ENCODE measurements at places on chromosomes 11 and 22.
A peak's percentile ranks its signal among the peaks of the same experiment; 100 is the strongest.

DNA sequence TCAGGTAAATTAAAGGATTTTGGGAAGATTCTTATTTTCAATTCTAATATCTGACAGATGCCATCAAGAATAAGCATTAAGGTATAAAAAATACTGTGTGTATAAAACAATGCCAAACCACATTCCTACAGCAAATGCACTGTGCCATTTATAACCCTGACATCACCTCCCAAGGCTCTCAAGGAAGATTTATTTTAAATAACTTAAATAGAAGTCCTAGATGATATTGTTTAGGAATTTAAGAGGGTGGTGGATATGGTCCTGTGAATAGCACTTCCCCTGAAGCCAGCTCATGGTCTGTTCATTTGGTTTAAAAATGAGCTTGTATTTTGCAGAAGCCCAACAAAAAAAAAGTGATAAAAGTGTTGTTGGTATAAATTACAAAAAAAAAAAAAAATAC lies 32.1 kb downstream of the PPIL2 start:
- DNase-seq: no peak

GRCh38 chr22:35498026-35498800 lies 42.4 kb upstream of the RASD2 start:
- DNase-seq: no peak

DNA sequence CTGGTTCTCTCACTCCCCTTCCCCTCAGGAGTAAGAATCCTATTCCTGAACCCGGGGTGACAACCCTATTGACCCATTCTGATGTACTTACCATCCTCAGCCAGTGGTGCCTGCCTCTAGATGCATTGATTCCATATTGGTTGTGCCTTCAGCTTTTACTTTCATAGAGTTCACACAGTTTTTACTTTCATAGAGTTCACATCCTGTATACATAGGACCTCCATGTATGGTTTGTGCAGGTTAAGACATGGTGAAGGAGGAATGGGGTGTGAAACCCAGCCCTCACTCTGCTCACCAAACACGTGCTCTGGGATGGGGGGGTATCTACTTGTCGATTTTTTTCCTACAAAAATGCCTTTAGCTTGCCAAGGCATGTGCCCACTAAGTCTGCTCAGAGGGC lies 105.6 kb upstream of the TBCEL start:
- no peak for DNase-seq

GRCh38 chr11:57680552-57680874 lies 12.6 kb downstream of the ZDHHC5 start:
- peak; percentile 50 for DNase-seq

DNA sequence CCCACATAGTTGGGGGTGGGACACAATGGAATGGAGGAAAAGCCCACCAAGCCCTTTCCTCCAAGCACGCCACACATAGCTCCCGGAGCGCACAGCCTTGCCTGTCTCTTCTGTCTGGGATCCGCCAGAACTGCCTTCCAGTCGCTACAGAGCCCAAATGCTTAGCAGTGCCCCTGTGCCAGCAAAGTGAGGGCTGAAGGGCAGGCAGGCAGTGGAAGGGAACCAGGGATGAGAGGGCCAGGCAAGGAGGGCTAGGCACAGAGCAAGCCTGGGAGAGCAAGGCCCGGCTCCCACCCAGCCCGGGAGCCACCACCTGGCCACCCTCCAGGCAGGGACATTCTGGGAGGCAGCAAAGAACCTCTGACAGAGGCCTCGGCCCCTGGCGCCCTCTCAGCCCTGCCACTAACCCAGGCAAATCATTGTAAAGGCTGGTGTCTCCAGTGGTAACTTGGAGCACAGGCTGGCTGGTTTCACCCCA lies 32.5 kb downstream of the PPP2R1B start:
- DNase-seq: no peak

- DNase-seq: no peak
Measured at GRCh38 chr11:94946812-94947211, 26.5 kb downstream of the CWC15 start.

GRCh38 chr22:29700206-29700899 lies 19.4 kb upstream of the CABP7 start:
- no peak for DNase-seq

- DNase-seq: no peak
Measured at GRCh38 chr22:16955678-16956210, 52.3 kb downstream of the GAB4 start.

GRCh38 chr11:93524173-93524536 lies 19.0 kb downstream of the SMCO4 start:
- DNase-seq: no peak

DNA sequence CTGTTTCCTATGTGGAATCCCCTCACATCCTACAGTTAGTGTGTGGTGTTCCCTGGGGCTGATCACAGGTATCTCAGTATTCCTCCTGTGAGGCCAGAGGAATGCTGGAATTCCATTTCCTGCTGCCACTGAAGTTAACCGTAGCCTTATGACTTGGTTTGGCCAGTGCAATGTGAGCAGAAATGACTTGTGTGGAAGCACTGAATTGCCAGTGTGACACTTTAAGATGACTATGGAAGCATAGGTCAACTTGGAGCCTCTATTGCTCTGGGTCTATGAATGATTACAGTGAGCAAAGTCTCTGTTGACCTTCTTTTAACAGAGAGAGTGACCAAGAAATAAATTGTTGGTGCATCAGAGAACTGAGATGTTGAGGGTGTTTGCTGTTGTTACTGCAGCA lies 16.5 kb downstream of the TBRG1 start:
- no peak for DNase-seq

DNA sequence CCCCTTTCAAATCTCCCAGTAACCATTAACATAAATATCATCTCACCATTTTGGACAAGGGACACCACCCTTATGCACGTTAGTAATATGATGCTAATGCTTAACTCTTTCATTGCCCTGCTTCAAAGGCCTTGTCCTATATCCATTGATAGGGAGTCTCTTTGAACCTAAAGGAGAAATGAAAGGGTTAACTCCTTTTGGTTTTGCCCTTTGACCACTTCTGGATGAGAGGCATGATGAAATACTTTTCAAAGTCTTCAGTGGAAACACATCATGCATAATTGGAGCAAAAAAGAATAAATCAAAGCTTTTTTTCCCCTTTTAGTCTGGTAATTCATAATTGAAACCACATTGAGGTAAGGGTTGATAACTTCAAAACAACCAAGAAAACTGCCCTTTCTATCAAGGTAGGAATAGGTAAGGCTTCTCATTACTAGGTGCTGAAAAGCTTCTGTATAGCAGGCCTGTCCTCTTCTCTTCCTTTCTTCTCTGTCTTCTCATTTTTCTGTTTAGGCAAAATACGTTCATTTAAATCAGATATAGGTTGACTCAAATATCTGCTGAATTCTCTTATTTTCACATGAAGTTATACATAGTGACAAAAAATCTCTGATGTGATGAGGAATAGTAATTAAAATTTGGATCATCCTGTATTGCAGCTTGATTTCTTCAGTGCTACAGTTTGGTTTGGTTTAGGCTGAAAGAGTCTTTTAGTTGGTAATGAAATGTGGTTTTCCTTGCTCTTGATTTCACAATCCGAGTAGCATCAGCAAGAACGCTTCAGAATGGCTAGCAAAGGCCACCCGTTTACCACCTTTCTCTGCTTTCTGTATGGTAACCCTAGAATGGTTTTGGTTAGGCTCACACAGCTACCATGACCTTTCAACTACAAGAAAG lies 94.8 kb downstream of the EXT2 start:
- DNase-seq: peak; percentile 23

- DNase-seq: peak; percentile 1
Measured at GRCh38 chr11:43021466-43021865, 290.3 kb upstream of the API5 start.

- DNase-seq: no peak
Measured at GRCh38 chr22:29331213-29331612, 15.7 kb upstream of the RASL10A start.

GRCh38 chr11:128411150-128411549 lies 176.2 kb downstream of the ETS1 start:
- DNase-seq: no peak

DNA sequence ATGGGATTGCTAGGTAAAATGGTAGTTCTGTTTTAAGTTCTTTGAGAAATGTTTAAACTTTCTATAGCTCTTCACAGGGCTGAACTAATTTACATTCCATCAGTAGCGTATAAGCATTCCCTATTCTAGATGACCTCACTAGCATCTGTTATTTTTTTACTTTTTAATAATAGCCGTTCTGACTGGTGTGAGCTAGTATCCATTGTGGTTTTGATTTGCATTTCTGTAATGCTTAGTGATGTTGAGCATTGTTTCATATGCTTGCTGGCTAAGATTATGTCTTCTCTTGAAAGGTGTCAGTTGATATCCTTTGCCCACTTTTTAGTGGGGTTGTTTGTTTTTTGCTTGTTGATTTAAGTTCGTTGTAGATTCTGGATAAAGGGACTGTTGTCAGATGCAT lies 35.9 kb downstream of the MMP27 start:
- DNase-seq: no peak

- DNase-seq: no peak
Measured at GRCh38 chr11:123806249-123806648, at the start of gene OR6M1. OR6M1 (minus strand) TSS chr11:123806349; CDS start chr11:123806349, 0 bp downstream.

- no peak for DNase-seq
Measured at GRCh38 chr11:84866922-84867321, 760.2 kb downstream of the DLG2 start.

- peak; percentile 34 for DNase-seq
Measured at GRCh38 chr11:67656278-67656922, 5.9 kb upstream of the ACY3 start.

GRCh38 chr11:34575671-34576070 lies 45.2 kb upstream of the EHF start:
- no peak for DNase-seq

- peak; percentile 91 for DNase-seq
Measured at GRCh38 chr11:60985991-60986915, 14.8 kb downstream of the CD6 start.

DNA sequence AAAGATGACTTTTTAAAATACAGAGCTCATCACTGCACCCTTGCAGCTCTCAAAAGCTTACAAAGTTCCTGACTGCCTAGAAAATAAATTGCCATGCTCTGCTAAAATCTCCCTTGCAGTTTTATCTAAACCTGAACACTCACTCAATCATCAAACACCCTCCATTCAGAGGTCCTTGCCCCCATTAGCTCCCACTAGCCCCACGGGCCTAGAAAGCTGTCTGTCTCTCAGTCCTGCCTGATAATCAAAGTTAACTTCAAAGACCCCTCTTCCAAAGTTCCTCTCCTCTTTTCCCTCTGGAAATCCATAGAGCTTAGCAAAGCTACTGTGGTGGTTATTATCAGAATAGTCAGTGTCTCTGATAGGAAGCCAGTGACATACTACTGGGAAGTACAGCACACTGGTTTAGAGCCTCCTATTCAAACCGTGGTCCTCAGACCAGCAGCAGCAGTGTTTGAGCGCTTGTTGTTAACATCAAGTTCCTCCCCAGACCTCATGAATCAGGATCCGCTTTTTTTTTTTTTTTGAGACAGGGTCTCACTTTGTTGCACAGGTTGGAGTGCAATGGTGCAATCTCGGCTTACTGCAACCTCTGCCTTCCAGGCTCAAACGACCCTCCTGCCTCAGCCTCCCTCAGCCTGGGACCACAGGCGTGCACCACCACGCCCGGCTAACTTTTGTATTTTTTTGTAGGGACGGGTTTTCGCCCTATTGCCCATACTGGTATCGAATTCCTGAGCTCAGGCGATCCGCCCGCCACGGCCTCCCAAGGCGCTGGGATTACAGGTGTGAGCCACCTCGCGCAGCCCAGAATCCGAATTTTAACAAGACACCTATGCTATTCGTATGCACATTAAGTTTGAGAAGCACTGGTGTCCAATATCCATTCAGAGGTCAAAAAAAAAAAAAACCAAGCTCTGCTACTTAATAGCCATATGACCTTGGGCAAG lies 1.2 kb downstream of the NDUFC2 start:
- no peak for DNase-seq

DNA sequence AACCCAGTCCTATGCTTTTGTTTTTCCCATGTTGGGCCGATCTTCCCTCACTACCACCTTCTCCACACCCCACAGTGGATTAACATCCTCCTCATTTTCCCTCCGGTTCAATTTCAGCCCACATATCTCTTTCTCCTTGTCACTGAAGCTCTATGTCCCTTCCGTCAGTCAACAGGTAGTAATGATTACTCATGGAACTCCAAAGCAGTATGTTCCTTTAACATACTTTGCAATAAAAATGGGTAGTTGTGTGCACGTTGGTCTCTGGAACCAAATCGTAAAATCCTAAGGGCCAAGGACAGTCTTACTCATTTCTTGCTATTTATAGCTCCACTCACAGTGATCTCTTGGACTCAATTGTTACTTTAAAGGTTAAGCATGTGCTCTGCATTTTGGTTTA lies 20.2 kb downstream of the AMOTL1 start:
- DNase-seq: no peak

- DNase-seq: no peak
Measured at GRCh38 chr11:3885855-3886254, 30.4 kb downstream of the STIM1 start.

GRCh38 chr11:34151166-34151565 lies 45.7 kb downstream of the NAT10 start:
- no peak for DNase-seq

DNA sequence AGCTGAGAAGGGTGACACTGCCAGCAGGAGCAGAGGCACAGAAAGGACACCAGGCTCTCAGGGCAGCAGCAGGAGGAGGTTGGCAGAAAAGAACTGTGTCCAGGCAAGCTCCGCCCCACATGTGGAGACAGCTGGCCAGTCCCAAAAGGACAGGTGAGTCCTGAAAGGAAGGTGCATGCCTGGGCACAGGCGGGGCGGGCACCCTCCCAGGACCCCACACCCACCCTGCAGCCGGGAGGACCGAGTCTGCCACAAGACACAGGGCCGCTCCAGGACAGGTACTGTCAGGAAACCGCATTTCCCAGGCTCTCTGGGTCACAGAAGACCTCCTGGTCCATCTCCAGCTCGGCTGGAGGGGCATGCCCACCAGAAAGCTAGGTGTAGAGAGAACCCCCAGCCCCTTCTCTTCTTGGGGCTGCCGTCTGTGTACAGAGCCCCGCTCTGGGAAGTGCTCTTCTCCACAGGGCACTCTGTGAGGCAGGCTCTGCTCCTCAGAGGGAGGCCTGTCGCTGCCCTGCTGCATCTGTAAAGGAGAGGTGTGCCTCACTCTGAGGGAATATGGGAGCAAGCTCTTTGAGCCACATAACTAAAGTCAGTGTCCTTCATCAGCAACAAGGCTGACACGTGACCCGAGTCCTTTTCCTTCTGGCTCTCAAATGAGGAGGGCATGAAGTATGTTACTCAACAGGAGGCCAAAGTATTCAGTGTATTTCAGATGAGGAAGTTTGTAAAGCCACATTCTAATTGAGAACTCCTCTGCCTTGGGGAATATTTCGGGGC lies 50.5 kb downstream of the CLTCL1 start:
- DNase-seq: no peak

DNA sequence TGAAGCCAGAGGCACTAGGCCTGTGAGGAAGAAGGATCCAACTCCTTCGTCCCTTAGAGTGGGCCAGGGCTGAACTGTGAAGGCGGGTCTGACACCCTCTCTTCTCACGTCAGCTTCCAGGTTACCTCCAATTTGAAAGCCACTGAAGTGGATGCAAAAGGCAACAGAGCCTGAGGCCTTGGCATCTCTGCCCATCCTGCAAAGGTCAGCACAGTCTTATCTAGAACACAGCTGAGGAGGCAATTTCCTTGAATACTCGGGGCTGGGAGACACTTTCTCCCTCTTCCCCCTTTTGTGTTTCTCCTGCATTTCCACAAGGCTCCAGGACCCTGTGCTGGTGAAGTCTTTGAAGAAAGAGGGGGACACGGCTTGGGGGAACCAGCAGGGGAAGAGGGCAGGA lies 91.6 kb upstream of the PAX6 start:
- no peak for DNase-seq

GRCh38 chr11:78211565-78211964 lies 22.8 kb downstream of the USP35 start:
- no peak for DNase-seq

GRCh38 chr11:30635401-30635989 lies 49.3 kb upstream of the MPPED2 start:
- DNase-seq: no peak

GRCh38 chr11:121892131-121892681 lies 223.8 kb downstream of the BLID start:
- no peak for DNase-seq
